ENCODE measurements at places on chromosomes 3 and 15.

GRCh38 chr3:49343163-49343562 is 3.3 kb upstream of the USP4 start:
- no peak for DNase-seq

- peak; percentile 98 for DNase-seq
These were observed 38.4 kb upstream of the CGNL1 start for GRCh38 chr15:57337868-57338411.

- DNase-seq = peak; percentile 12
These were observed 65.0 kb downstream of the CEMIP start for GRCh38 chr15:80844011-80844732.

- DNase-seq = no peak
These were observed 4.3 kb upstream of the UACA start for GRCh38 chr15:70767667-70768066.

- DNase-seq = no peak
These were observed 42.6 kb downstream of the KLHL25 start for GRCh38 chr15:85752124-85752475.

DNA sequence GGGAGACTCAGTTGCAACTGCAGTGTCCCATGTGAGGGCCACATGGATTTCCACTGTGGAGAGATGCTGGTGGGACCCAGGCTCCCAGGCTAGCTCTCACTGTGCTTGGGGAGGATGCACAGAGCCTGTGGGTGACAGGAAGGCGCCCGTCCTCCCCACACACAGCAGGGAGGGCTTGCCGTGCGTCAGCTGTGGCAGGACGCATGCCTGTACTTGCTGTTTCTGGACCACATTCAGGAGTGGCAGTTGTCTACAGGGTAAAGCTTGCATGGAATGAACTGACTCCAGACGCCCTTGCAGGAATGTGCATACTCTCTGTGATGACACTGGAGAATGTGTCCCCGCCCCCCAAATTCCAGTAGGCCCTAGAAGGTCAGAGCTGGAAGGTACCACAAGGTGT is 63.8 kb upstream of the SNRPA1 start:
- DNase-seq = no peak

DNA sequence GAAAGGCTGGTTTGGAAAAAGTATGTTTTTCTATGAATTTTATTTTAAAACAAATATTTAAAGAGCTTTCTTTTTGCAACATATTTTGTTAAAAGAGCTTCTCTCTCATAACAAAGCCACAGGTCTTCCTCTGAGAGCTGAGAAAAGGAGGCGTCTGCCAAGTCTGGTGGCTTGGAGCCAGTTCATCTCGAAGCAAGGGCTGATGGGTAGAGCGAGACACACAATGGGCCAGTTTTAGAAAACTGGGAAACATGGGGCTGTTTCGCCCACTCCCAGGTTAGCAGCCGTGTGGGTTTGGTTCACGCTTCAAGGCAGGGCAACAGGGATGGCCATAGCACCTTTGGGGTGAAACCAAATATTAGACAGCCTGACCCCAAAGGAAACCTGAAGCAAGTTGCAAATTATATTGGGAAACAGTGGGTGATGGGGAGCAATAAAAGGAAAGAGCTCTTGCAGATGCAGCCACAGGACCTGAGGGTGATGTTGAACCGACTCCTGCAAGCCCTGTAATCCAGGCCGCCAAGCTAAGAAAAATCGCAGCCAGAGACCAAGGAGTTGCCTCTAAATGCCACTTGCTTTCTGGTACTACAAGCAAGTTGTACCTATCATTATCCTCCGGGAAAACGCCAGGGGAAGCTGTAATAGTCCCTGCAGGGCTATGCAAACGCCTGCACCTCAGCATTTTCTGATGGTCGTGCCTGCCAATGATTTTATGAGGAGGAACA is 88.4 kb upstream of the GALNT15 start:
- peak; percentile 49 for DNase-seq

DNA sequence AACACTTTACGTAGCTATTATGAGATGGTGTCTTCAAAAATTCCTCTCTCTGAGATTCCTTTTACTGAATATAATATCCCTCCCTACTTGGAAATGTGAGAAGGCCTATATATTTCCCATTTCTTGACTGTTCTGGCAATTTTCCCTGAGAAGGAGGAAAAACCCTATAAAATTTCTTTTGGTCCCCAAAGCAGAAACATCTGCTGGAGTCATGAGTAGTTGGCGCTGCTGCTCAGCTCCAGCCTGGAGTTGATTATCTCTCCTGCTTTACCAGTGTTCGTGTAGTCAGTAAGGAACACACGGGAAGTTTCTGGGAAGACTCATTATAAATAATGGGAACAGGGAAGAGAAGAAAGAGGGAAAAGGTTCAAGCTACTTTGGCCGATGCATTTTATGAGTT is 680.1 kb downstream of the EPHA3 start:
- no peak for DNase-seq

DNA sequence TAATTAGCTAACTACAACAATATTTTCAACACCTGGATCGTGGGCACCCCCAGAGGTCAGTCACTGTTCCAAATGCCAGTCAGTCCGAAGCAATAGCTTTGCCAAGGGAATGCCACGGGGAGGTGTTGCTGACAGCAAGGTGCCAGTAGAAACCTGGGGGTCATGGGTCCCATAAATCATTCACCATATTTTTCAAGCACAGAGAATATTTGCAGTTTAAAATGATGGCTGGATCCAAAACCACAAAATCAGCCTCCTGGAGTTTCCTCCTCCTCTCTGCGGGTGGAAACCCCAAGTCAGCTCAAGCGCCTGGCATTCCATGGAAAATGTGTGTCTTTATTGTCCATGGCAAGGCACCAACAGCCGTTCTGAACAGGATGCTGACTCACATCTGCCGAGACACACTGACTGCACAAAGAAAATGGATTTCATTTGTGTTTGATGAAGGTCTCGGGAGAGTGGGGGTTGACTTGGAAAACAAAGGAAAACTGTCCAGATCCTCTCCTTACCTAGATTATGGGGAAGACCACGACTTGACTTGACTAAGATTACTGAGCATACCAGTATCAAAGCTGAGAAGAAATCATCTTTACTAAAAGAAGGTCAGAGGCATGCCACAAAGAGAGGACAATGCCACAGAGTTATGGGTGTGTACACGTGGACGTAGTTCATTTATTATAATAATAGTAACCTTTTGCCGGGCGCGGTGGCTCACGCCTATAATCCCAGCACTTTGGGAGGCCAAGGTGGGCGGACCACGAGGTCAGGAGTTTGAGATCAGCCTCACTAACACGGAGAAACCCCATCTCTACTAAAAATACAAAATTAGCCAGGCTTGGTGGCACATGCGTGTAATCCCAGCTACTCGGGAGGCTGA is 26.4 kb downstream of the ANXA2 start:
- DNase-seq = peak; percentile 99

DNA sequence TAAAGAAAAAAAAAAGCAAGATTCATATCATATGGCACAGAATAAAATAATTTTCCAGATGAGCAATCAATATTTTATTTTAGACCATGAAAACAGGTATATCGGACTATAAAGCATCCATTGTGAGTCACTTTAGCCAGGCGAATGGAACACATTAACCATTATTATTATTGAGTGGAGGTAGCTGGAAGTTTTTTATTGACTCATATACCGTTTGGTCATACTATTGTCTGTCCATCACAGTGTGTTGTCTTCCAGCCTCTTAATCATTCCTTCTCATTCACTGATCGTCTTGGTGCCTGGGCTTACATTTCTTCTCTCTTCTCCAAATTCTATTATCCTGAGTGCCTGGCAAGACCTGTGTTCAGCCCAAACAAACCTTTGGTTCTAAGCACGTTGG is 634.8 kb downstream of the MECOM start:
- no peak for DNase-seq

GRCh38 chr15:24956111-24956838 is 1.5 kb downstream of the SNRPN start:
- DNase-seq = peak; percentile 75

GRCh38 chr3:16516695-16517481 is 3.4 kb upstream of the RFTN1 start:
- peak; percentile 77 for DNase-seq

- no peak for DNase-seq
These were observed 299.8 kb downstream of the LPP start for GRCh38 chr3:188453431-188454384.

- no peak for DNase-seq
These were observed 117.4 kb upstream of the ABHD17C start for GRCh38 chr15:80577552-80578205.

DNA sequence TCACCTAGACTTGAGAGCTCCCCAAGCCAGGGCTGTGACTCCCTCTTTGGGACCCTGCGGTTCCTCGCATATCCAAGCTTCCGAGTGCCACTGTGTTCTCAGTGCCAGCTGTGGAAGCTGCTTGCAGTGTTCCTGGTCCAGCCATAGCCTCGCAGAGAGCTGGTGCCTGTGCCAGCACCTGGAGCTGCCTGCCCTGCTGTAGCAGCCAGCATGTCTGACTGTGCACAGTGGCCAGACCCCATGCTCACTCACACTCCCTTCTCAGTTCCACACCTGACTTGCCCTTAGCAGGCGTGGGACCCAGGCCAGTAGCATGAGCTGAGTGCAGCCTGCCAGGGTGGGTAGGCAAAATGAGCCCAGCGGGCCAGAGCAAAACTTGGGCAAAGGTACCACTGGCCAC is 25.3 kb downstream of the LRRC49 start:
- DNase-seq = no peak

GRCh38 chr15:101342056-101342455 is 47.0 kb upstream of the SNRPA1 start:
- no peak for DNase-seq

GRCh38 chr3:185280572-185281365 is 26.9 kb upstream of the EHHADH start:
- peak; percentile 70 for DNase-seq

DNA sequence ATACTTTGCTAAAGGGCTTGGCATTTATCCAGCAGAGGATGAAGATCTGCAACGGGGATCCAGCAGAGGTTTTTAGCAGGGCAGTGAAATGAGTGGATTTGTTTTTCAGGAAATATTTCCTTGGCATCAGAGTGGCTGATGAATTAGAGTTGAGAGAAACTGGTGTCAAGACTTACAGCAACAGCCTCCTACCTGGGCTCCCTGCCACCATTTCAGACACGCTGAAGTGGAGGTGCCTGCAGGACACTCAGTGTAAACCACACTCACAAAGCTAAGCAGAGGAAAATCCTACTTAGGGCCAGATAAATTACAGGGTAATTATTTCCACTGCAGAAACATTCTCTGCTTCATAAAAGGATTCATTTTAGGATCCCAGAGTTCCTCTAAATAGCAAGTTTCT is 519.7 kb downstream of the FGF12 start:
- no peak for DNase-seq

- no peak for DNase-seq
These were observed 1293.0 kb upstream of the EPHA6 start for GRCh38 chr3:95521396-95521795.
